ENCODE measurements at places on chromosomes 5 and 9. TPM values are rescaled to one million over a fixed set of nuclear protein-coding genes. Genes with fewer than 3 reads are reported as not detected.

Gene UBQLN1
- polyA plus RNA-seq = 117 TPM

Gene PRELID1
- 85.3 TPM for polyA plus RNA-seq

- no peak for DNase-seq
Measured at GRCh38 chr9:89743216-89743572, 138.4 kb downstream of the GADD45G start.

DNA sequence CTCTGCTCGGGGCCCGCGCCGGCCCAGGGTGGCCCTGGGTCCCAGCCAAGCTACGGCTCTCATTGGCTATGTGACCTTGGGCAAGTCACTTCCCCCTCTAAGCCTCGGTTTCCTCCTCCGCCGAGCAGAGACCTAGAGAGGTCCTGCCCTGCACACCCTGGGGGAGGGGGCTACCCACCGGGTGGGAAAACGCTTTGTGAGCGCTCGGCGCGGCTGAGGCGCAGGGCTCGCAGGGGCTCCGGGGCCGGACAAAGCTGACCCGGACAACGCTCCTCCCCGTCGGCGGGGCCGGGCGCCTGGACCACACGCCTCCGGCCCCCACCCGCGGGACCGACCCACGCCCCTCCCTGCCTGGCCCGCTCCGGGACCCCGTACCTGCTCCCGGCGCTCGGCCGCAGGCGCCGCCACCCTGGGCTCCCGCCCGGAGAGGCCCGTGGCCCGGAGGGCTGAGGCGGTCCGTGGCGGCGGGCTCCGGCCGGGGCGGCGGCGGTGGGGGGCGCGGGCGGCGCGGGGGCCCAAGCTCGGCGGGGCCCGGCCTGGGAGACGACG lies 85.7 kb upstream of the MELK start:
- no peak for DNase-seq

- no peak for DNase-seq
Measured at GRCh38 chr5:2019716-2020115, 137.0 kb upstream of the IRX4 start.

DNA sequence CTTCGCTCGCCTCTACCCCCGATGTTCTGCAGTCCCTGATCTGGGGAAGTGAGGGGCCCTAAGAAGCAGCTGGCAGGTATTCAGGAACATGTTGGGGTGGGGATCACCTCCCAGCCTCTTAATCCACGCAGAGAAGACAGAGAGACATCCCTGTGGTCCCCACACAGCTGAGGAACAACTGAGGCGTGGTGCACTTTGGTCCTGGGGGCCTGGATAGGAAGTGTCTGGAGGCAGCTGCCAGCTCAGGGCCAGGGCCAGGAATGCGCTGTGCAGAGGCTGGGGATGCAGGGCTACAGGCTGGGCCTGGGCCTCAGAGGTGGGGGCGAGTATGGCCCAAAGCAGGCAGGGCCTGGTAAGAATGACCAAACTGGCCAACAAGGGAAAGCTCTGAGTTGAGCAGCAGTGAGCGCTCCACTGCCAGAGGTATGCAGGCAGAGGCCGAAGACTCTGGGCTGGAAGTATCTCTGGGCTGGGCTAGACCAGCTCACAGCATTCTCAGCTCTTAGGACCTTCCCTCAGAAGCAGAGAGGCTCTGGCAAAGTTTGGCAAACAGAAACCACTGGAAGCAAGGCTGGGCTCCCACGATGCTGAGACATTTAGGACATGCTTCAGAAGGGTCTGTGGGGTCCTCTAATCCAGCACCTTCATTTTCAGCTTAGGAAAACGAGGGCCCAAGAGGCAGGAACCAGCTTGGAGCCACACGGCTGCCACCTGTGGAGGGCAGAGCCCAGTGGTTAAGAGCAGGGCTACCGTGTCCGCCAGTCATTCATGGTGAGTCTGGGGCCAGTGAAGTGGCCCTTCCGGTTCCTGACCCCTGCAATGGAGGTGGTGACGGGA lies 174.4 kb downstream of the GAPVD1 start:
- DNase-seq = no peak

DNA sequence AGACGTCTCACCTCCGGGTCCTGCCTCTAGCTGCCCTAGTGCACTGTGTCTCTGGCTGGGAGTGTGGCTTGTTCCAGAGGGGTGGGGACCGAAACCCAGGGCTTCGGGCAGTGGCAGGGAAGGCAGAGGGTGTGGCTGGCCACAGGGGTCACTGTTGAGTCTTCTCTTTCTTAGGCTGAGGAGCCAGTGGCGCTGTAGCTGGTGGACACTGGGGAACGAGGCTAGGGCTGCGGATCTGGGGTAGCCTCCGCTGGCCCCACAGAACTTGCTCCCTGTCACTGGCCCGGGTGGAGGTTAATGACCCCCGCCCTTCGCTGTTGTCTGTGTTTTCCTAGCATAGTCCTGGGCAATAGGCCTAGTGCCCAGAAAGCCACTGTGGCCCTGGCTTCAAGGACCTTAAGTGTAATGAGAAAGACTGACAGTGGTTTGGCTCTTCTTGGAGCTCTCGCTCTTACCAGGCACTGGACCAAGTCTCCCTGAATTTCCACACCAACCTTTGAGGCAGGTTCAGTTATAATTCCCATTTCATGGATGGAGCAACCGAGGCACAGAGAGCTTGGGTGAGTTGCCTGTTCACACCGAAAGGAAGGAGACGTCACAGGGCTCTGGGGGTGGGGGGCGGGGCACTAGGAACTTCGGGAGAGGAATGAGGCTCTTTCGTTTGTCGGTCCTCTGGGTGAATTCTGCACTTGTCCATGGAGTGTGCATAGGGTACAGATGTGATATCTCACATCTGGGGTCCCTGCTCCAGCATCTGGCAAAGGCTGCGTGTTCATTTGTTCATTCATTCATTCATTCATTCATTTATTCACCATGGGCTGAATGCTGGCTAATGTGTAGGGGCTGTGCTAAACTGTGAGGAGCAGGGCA lies 4.8 kb upstream of the IER5L start:
- DNase-seq = no peak

All from left kidney (tissue), 8 donors.